Natural killer cell treated with Interleukin-12 subunit alpha and Interleukin-12 subunit beta and Interleukin-15 and Interleukin-18, amount 100 ng/mL, for 72 hours (primary cell): ENCODE measurements at places on chromosomes 3 and 15. TPM values are rescaled to one million over a fixed set of nuclear protein-coding genes. Genes with fewer than 3 reads are reported as not detected.

Gene PDZRN3
- total RNA-seq, result not detected

Gene MORF4L1
- total RNA-seq, result 134 TPM

Gene FAM107A
- total RNA-seq, result not detected

Gene CTXND1
- total RNA-seq, result not detected

Gene LOXL1
- 4.3 TPM for total RNA-seq

Gene CKMT1B
- total RNA-seq, result not detected

Gene EFL1
- 23.4 TPM for total RNA-seq

Gene CTXN2
- not detected for total RNA-seq

Gene SLC2A2
- total RNA-seq, result not detected

Gene ZNF35
- total RNA-seq, result 11.4 TPM

Gene GOLGA6A
- total RNA-seq, result not detected

Gene THAP10
- total RNA-seq, result 0.19 TPM

Gene PSMD2
- 328 TPM for total RNA-seq

Gene MESP2
- total RNA-seq, result not detected

Gene CAPN3
- total RNA-seq, result 5.8 TPM

Gene CDHR4
- not detected for total RNA-seq

Gene ZIC1
- not detected for total RNA-seq

Gene RBP2
- total RNA-seq, result not detected
